ENCODE measurements at places on chromosomes 11 and 22.

- DNase-seq = peak; percentile 42
Observed at GRCh38 chr11:128544471-128545051, 42.8 kb downstream of the ETS1 start.

DNA sequence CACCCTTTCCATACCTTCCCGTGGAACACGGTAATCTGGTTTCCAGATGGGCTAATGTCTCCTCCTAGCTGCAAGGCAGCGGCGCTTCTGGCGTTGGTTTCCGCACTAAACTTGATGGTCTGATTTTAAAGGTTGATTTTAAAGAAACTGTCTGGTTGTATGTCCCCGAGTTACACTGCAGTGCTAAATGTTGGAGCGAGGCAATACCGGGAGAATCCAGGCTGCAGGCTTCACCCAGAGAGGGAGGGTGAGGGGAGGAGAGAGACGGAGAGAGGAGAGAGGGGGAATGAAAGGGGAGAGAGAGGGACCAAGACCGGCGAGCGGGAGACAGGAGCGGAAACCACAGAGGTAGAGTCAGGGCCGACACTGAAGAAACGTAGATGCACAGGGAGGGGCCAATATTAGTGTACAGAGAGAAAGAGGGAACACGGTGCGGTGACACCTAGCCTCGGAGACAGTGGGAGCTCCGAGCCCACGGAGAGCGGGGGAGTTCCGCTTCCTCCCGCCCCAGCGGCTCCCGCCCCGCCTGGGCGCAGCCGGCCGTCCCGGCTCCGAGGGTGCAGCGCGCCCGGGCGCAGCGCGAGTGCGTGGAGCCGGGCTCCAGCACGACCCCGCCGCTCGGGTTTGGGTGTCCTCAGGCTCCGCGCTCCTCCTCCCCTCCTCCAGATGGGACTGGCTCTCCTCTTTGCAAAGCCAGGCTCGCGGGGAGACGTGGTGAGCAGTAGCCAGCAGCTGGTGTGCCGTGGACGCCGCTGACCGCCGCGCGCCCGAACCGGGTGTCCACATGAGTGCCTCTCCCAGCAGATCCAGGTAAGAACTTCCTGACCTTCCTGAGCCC is 71.9 kb upstream of the GRAMD1B start:
- peak; percentile 21 for DNase-seq

DNA sequence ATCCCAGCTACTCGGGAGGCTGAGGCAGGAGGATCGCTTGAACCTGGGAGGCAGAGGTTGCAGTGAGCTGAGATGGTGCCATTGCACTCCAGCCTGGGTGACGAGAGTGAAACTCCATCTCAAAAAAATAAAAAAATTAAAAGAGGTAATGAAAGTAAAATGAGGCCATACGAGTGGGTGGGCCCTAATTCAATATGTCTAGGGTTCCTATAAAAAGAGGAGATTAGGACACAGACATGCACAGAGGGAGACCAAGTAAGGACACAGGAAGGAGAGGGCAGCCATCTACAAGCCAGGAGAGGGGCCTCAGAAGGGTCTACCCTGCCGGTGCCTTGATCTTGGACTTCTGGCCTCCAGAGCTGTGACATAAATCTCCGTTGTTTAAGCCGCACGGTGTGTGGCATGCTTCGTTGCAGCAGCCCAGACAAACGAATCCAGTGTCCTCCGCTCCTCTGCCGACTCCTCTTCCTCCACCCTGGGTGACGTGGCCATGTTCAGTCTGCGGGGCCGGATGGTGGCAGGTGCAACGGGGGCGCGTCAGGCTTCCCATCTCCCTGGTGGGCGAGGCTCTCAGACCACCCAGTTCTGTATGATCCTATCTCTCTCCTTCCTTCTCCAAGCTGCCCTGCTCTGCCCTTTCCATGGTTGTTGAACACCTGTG is 51.6 kb upstream of the PARVG start:
- DNase-seq = no peak

DNA sequence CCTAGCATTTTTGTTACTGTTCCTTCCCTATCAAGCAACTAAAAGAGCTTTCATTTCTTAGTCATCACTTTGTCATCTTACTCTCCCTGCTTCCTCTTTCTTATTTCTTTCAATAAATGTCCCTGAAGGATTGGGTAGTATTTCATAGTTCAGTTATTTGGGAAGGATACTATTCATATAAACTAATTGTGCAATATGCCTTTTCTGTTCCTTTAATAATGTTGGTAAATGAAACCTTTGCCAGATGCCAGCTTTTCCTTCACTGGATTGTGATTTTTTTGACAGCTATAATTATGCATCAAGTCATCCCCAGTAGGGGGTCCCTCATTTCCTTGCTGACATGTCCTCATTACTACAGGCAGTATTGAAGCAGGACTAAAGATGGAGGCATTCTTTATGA is 101.7 kb downstream of the ATM start:
- DNase-seq = peak; percentile 6

GRCh38 chr11:86719781-86720463 is 47.5 kb upstream of the ME3 start:
- no peak for DNase-seq

- no peak for DNase-seq
Observed at GRCh38 chr22:45704648-45705047, 33.0 kb downstream of the ATXN10 start.

- DNase-seq = peak; percentile 68
Observed at GRCh38 chr11:47186700-47187695, 764 bp upstream of the PACSIN3 start.

DNA sequence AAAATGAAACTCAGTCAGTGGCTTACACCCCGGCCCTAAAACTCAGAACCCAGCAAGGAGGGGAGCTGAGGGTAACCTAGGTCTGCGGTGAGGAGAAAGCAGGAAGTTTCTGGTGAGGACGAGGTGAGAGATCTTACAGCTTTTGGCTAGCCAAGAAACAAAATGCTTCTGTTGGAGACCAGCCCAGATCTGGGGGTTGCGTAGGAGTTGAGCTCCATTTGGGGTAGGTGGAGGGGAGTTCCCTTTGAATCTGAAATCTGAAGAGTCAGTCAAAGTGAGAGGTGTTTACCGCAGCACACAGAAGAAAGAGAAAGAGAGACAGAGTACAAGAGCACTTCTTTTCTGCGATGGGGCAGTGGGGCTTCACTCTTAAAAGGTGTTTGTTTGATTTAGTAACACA is 29.6 kb downstream of the EHF start:
- DNase-seq = peak; percentile 88

DNA sequence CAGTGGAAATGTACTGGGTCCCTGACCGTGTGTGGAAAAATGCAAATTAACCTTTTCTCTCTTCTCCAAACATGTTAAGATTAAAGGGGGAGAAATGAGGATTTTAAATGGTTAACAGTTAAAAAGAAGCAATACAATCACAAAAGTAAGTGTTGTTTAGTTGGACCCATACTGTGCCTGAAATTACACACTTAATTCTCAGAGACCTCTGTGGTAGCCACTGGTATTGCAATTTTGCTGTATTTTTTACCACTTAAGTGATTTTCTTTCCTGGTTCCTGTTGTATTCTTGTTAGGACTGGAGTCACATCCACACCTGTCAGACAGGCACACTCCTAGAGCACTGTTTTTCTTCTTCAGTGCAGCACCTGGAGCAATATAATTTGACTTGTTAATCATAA is 179.6 kb upstream of the PDGFD start:
- no peak for DNase-seq

DNA sequence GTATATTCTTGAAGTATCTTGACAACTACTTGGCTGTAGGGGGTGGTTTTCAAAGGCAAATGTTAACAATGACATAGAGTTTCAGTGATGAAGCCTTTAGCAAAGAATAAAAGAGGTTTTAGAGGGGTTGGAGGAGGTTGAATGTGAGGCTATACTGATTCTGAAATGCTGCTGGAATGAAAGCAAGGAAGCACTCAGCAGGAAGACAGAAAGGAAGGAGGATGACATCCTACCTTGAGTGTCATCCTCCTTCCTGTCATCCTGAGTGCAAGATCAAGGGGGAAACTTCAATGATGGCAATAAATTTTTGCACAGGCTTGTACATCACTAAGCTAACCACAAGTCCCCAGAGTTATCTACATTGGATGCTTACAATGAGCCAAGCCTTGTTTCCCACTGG is 120.5 kb downstream of the APIP start:
- DNase-seq = no peak

GRCh38 chr11:833114-833791 is 501 bp downstream of the CD151 start:
- DNase-seq = no peak

DNA sequence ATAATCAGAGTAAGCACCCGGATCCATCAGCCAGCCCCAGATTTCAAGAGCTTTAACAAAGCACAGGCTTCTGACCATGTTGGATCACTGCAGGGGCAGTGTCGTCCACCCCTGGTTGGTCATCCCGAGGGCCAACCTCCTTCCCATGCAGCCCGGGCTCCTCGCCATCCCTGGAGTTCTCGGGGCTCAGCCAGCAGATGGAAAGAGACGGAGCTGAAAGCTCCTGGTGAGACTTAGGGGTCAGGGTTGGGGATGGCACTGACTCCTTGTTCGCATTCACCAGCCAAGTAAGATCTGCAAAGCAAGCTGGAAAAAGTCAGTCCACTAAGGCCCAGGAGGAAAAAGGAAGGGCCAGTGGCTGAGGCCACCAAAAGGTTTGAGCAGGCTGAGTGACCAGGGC is 888.9 kb downstream of the BRD1 start:
- no peak for DNase-seq

DNA sequence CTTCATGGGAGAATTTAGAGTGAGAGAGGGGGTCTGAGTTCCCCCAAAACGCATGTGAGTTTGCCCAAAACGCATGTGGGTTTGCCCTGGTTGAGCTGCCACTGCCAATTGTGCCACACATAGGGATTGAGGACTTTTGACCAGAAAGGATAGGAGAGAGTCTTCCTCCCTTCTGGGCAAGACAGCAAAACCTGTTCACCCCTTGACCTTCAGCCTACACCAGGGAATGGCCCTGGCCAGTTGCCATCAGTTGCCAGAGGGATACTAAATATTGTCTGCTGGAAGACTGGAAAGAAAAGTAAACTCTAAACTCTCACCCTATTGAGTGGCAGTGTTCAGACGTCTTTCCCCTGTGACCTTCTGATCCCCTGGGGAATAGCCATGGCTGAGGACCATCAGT is 363.8 kb downstream of the DLG2 start:
- DNase-seq = no peak

GRCh38 chr11:59141673-59142460 is 789 bp upstream of the FAM111A start:
- DNase-seq = no peak

GRCh38 chr11:35323076-35323868 is 96.1 kb downstream of the SLC1A2 start:
- DNase-seq = no peak

- DNase-seq = no peak
Observed at GRCh38 chr11:129973809-129974208, 28.8 kb downstream of the PRDM10 start.

GRCh38 chr11:132821014-132821413 is 711.3 kb downstream of the OPCML start:
- DNase-seq = no peak

DNA sequence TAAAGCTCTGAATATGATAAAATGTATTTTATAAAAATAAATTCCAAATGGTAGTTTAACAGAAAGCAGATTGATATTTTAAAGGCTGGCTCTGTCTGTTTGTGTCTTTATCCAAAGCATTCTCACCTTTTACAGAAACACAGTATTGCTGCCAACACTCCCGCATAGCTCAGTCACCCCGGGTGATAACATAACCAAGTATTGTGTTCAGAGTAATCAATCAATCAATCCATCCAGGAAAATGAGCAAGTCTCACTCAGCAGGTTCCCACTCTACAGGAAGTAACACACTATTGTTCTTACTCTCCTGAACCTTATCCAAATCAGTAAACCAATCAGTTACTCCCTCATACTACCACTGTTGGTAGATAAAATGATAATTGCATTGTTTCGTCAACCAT is 203.4 kb downstream of the LRRC4C start:
- DNase-seq = no peak

- no peak for DNase-seq
Observed at GRCh38 chr11:112630496-112630895, 330.7 kb upstream of the NCAM1 start.

DNA sequence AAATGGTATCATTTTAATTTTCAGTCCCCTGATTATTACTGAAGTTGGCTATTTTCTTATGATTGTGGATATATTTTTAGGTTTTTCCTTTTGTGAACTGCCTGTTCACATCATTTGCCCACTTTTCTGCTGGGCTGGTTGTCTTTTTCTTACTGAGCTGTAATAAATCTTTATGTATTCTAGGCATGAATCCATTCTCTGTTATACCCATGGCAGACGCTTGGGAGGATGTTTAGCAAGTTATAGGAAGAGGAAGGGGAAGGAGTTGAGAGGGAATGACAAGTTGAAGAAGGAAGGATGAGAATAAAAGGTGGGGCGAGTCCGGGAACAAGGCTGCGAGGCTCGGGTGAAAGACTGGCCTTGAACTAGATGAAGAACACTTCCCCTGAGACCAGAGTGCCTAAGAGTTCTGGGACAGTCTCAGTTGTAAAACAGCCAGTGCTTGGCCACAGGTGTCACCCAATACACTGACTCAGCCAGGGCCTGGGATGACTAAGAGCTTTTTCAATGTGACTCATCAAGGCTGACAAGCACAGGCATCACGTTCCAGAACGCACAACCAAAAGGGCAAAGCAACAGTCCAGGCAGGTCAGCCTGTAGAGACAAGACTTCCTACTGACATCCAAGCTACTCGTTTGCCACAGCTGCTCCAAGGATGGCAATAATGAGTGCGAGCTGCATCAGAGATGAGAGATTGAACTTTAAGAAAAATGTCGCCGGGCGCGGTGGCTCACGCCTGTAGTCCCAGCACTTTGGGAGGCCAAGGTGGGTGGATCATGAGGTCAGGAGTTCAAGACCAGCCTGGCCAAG is 35.2 kb downstream of the LRFN4 start:
- peak; percentile 77 for DNase-seq

- no peak for DNase-seq
Observed at GRCh38 chr11:15683528-15683927, 568.8 kb downstream of the INSC start.

DNA sequence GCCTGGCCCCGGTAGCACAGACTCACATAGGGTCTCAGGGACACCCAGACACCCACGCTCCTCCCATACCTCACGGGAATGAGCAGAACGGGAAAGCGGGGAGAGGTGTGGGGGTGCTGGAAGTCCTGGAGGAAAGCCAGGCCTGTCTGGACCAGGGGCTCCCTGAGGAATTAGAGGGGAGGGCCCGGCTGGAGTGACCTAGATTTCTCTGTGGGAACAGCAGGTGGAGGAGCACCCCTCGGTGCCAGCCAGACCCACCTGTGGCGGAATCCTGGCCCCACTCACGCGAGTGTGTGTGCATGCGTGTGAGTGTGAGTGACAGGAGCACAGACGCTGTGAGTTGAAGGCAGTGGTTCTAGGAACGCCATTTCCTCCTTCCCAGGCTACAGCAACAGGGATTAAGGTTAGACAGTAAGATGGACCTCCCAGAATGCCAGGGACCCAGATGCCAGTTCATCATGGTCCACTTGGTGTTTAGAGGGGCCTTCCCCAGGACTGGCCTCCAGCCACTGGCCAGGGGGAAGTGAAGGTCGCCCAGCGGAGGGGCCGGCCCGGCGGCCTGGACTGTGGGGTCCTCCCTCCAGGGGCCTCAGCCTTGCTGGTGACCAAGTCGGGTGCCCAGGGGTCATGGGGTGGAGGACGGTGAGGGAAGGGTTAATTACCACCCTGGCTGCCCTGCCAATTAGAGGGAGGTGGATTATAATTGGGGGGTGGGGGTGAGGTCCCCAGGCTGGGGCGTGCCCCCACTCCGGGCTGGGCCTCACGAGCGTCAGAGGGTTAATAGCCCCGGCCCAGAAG is 1.0 kb downstream of the PKP3 start:
- no peak for DNase-seq
